ENCODE measurements at places on chromosomes 11 and 22.
A peak's percentile ranks its signal among the peaks of the same experiment; 100 is the strongest.

GRCh38 chr11:8826901-8827560 is 84.0 kb upstream of the AKIP1 start:
- DNase-seq = no peak

DNA sequence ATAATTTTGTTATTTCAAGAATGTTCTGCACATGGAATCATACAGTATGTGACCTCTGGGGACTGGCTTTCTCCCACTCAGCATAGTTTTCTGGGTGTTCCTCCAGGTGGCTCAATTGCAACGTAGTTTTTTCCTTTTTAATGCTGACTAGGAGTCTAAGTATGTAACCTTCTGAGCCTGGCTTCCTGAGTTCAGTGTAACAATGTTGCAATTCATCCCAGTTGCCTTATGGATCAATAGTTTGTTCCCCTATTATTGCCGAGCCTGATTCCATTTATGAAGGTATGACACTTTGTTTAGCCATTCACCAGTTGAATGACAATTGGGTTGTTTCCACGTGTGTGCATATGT is 128.3 kb downstream of the CRYBB2 start:
- no peak for DNase-seq

DNA sequence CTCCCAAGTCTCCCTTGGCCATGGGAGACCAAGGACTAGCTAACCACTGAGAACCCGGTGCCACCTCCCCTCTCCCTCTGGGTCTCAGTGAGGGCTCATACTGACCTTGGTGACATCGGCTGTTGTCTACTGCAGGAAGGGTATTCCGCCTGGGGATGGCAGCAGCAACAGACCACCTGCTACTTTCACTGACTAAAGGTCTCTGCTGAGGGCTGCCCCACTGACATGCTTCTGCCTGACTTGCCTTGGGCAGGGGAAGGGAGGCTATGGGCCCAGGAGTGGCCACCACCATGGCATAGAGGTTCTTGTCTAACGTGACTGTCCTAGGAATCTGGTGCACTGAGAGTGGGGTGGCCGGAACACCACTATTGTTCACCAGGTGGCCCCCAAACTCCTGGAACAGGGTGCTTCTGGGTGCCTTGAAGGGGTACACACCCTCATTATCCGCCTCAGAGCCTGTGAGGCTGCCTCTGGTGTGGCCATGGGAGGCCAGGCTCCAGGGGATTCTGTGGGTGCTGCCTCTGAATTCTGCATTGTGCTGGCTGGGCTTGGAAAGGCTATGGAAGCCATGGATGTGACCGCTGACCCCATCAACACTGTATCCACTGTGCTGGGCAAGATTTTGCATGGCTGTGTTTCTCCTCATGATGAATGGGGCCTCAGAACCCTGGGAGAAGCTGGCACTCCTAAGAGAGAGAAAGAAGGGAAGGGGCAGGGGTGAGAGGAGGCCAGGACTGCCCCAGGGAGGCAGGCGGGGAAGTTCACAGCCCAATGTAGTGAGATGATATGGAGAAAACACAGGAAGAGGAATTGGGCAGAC is 38.3 kb downstream of the GAB4 start:
- DNase-seq = no peak

DNA sequence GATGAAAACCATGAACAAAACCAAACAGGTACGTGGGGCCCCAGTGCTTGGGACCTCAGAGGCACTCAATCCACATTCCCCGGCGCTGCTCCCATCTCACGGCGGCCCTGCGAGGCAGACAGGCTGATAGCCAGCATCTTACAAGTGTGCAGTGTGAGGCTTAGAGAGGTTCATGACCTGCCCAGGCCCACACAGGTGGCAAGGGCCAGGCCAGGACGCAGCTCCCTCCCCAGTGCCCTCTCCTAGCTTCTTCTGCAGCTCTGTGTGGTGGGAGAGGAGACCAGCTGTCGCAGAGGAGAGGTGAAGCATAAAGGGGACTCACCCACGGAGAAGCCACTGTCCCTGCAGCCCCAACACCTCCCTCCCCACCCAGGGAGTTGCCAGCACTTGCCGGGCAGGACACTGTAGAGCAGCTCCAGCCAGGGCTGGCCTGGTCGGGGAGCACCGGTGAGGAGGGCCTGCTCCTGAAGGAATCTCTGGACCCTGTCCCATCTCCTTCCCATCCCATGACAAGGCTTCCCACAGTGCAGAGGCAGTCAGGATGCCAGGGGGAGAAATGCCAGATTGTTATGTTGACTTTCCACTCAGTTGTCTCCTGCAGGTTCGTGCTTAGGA is 92.4 kb upstream of the TMEM45B start:
- DNase-seq = no peak

GRCh38 chr11:82811369-82811768 is 77.7 kb upstream of the FAM181B start:
- DNase-seq = no peak

DNA sequence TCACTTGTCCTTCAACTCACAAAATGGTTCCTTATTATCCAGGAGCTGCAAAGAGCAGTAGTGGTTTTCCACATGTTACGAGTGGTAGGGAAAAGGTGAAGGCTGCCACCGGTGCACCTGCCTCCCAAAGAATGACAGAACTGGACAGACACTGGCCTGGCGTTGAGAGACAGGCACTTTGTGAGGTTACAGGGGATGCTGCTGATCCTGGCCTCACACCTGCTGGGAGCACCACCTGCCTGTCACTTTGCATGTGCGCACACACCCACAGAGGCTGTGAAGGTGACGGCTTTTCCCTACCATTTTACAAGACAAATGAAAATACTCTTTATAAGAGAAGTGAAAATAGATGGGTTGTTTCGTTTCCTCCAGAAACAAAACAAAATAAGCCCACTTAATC is 175.3 kb upstream of the B3GAT1 start:
- no peak for DNase-seq

- DNase-seq = no peak
Observed at GRCh38 chr11:74559934-74560309, 32.5 kb upstream of the POLD3 start.

- DNase-seq = no peak
Observed at GRCh38 chr11:29184939-29185890, 831.6 kb downstream of the KCNA4 start.

DNA sequence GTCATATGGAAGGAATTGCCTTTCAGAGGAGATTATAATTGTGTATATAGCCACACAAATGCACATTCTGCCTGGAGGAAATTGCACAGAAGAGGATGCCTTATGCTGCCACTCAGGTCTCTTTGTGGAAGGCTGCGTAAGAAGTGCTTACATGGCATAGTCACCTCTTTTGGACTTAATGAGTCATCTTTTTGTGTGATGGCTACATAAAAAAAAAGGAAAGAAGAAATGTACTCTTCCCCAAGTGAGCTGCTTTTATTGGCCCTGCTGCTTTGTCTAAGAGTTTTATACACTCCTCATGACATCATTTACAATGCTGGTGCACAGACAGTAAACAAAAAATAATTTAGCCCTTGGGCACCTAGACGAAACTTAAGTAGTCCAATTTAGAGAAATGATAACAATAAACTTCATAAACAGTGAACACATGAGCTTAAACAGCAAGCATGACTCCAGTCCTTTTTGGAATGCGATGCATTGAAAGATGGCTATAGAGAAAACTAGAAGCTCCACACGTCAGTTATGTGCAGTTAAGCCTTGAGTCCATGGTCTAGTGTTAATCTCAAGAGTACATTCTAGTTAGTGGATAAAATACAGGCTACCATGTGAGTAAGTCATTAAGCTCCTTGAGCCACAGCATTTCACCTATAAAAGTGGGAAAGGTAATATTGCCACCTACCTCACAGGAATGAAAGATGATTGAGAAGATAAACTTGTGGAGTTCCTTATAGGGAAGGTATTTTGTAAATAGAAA is 12.0 kb downstream of the CSTPP1 start:
- DNase-seq = no peak

- no peak for DNase-seq
Observed at GRCh38 chr22:30859714-30860095, 108.9 kb downstream of the MORC2 start.

GRCh38 chr11:76768909-76769560 is 14.1 kb upstream of the TSKU start:
- no peak for DNase-seq

DNA sequence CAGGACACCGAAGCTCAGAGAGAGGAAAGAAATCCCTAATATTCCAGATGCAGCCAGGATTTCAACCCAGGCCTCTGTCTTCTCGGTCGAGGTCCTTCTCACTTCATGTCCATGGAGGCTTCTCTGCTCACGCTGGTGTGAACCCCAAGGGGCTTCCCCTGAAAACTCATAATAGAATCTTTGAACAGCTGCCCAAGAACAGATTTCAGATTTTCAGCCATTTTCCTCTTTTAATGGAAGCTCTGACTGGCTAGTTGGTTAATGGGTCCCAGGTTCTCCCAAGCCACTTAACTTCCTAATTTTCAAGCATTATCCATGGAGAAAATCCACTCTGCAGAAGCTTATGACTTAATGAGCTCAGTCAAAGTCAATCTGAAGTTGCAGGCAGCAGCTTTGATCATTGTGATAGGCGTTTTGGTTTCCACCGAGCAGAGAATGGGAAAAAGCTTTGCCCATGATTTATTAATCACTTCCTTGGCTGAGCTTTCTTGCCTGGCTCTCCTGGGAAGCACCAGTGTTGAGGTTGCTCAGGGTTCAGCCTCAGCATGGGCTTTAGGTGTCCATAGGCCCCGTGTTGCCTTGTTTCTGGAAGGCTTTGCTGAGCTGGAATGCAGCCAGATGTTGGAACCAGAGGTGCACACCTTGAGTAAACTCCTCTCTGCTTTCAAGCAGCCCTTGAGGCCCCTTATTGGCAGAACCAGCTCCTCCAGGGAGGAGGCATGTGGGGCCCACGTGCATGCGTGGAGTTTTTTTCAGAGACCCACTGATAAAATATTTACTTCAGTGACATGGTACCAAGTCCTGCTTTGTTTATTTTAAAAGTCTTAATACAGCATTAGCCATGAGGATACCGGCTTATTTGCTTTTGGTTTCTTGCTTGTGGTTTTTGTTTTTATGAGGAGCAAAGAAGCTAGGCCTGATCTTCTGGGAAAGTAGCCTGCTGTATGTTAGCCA is 25.5 kb downstream of the LDLRAD3 start:
- DNase-seq = no peak

GRCh38 chr11:111460856-111461255 is 51.3 kb downstream of the BTG4 start:
- no peak for DNase-seq

- DNase-seq = no peak
Observed at GRCh38 chr11:57150454-57150917, 31.3 kb upstream of the LRRC55 start.

GRCh38 chr22:46296257-46297150 is at the start of gene GTSE1:
Gene GTSE1, plus strand, starts transcription at chr22:46296870. Its CDS starts 531 bp downstream, at chr22:46297401.
- DNase-seq = peak; percentile 94

DNA sequence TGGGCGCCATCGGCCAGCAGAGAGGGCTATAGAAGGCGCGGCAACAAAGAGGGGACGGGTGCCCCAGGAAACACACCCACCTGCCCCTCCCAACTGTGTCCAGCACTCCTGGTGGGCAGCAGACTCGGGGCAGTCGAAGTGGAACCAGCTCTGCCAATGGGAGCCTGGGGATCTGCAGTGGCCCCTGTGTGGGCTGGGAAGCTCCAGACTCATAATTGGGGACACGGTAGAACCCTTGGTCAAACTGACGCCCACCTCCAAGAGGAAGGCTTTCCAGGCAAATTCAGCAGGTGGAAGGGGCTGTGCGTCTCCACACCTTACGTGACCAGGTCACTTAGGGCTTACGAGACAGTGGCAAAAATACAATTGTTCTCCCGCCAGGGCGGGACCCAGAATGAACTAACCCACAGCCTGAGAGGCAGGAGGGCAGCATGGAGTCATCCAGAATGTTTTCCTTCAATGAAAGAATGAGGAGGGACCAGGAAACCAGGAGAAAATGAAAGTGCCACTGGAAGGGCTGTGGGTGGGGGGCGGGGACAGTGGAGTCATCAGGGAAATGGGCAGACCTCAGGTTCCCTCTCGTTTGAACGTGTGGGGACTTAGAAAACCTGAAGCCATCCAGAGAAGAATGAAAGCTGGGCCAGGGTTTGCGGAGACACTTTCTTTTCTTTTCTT is 53.2 kb upstream of the SHANK2 start:
- no peak for DNase-seq

- no peak for DNase-seq
Observed at GRCh38 chr22:23537416-23537815, 42.7 kb downstream of the IGLL1 start.

DNA sequence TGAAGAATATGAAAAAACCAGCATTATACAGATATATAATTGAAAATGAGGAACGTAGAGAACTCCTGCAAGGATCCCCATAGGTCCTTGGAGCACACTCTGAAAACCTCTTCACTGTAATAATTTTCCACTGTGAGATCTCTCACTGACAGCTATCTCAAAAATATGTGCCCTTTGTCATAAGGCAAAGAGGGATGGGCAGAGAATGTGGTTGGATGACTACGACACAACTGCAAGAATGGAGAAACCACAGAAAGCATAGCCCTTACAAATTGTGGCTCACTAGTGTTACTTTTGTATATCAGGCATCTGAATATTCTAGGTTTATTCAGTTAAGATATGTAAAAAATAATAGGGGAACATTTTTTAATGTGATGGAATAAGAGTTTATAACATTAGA is 7.9 kb upstream of the CTSC start:
- no peak for DNase-seq
